ENCODE measurements at places on chromosomes 1 and 21.
A peak's percentile ranks its signal among the peaks of the same experiment; 100 is the strongest.

DNA sequence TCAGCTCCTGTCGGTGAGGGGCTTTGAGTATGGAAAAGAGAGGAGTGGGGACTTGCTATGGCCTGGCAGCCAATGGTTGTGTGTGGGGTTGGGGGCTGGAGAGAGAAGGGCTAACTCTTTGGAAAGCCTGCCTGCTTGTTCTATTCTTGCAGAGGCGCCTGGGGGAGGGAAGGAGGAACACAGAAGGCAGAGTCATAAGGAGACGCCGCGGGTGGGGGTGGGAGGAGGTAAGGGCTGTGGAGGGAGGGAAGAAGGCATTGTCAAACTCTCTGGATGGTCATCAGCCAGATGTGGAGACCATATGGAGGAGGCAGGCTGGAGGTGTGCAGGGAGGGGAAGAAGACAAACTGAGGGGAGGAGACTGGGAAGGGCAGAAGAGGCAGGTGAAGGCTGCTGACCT, 70.0 kb downstream of the PLXNA2 start:
- DNase-seq, result no peak

DNA sequence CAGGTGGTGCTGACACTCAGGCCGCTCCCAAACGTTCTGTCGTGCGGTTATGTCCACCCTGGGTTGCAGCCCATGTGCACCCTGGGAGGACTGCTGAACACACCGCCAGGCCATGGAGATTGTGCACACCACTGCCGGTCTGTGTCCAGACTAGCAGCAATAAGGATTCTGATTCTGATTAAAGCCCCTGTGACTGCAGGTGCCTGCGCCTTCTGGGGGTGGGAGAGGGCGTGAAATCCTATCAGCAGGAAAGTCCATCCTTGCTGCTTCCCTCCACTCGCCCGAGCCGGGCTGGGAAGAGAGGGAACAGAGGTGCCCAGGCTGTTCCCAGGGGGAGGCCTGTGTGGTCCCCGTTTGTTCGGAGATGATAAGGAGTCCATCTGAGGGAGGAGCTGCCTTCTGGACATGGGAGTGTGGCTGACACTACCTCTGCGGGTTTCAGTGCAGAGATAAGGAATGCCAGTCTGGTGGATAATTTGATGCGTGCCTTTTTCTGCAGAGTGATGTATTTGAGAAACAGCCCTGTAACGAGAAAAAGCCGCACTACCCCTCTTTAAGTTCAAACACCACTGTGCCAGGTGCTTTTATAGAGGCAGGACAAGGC, 41.2 kb downstream of the BACE2 start:
- no peak for DNase-seq

GRCh38 chr1:179241530-179242097, 12.1 kb upstream of the ABL2 start:
- no peak for DNase-seq

DNA sequence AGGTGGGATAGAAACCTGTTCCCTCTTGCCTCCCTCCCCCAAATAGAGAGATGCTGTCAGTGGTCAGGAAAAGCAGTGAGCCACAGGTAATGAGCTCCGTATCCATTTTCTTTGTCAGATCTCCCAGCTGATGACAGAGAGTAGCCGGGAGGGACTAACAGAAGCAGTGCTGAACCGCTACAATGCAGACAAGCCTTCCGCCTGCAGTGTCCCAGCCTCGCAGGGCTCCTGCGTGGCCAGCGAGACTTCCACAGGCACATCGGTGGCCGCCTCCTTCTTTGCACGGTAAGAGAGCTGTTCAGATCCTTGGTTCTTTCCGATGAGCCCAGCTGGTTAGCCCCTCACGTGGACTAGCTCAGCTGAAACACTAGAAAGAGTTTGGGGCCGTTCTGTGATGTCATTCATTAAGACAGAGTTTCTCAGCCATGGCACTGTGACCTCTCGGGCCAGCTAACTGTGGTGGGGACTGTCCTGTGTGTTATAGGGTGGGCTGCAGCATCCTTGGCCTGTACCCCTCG, 264.7 kb downstream of the KIF26B start:
- no peak for DNase-seq

DNA sequence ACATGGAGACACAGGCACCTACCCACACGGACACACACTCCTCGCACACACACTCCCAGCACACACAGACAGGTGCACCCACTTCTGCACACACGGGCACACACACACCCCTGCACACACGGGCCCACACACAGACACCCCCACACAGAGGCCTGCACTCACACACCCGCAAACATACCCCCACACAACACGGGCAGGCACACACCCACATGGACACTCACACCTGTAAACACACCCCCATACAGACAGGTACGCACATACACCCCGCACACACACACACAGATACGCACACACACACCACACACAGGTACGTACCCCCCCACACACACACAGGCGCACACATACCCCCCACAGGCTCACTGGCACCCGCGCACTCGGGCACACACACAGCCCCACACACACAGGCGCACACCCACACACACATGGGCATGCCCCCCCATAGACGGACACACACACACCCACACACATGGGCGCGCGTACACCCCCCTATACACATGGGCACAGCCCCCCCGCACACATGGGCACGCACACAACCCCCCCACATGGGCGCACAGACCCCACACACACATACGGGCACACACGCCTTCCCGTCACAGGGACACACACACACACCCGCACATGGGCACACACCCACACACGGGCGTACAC, 6.1 kb downstream of the ATAD3A start:
- DNase-seq, result peak; percentile 1

DNA sequence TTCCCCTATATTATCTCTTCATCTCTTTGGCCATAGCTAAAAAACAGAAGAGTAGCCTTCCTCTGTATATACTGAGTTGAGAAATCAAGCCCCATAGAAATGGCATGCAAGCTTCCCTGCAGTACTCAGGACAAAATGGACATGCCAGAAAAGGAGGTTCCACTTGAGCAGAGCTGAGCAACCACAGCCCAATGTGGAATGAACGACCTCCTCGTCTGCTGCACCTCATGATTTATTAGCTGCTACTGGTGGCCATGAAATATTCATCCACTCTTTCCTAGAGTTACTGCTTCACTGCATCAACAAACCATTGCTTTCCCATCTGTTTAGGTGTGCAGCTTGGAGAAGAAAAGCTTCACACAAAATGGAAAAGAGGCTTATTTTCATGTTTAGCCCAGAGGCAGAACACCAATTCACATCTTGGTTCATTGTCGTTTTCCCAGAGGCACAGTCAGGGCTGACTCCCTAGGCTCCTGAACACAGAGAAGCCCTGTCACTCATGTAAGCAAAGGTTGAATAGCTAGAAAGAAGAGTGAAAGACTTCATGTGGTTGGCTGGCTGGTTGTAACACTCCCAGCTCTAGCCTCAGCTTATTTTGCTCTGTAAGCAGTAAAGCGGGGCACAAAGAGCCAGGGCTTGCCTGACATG, 148.0 kb downstream of the TSEN15 start:
- DNase-seq, result no peak

GRCh38 chr1:77994117-77994705, 10.5 kb upstream of the DNAJB4 start:
- no peak for DNase-seq

DNA sequence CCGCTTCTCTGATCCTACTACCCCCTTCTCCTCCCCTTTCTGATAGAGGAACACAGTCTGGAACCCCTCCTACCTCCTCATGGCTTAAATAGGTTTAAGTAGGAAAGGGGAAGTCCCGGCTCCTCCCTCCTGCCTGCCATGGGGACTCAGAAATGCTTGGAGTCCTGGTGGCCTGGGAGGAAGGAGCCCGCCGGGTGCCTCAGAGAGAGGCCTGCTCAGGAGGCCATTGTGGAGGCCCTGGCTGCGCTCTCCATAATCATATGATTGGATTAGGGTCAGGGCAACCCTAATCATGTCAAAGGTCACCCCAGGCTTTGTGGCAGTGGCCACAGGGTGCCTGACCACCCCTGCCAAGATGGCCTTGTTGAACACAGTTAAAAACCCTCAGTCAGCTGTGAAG, 29.0 kb downstream of the WNT3A start:
- DNase-seq, result no peak

DNA sequence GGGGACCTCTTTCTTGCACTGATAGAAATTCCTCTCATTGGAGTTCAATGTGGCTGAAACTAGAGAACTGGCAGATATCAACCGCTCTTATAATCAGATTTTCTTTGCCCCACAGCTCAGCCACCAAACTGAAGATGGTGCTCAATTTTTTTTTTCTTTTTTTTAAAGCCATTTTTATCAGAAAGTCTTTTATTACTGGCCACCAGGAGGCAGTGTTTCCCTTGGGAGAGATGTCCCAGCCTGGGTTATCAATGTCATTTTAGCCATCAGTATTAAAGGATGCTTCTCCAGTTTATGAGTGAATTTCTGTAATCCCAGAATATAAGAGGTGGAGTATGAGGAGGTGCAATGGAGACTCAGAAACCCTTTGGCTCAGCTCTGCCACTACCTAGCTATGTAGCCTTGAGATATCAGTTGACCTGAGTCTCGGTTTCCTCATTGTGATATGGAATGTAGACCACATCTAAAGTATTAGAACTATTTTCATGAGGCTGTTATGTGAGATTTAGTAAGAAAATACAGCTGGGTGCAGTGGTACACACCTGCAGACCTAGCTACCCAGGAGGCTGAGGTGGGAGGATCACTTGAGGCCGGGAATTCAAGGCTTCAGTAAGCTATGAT, 27.6 kb downstream of the CD244 start:
- peak; percentile 47 for DNase-seq

GRCh38 chr1:76176000-76176399, 101.5 kb downstream of the ST6GALNAC3 start:
- DNase-seq, result no peak
